Hematopoietic multipotent progenitor cell treated with erythropoietin and hydrocortisone succinate and interleukin-3 and kit ligand, for 6 days (in vitro differentiated cells): ENCODE measurements at places on chromosomes 11 and 22.
A peak's percentile ranks its signal among the peaks of the same experiment; 100 is the strongest.

DNA sequence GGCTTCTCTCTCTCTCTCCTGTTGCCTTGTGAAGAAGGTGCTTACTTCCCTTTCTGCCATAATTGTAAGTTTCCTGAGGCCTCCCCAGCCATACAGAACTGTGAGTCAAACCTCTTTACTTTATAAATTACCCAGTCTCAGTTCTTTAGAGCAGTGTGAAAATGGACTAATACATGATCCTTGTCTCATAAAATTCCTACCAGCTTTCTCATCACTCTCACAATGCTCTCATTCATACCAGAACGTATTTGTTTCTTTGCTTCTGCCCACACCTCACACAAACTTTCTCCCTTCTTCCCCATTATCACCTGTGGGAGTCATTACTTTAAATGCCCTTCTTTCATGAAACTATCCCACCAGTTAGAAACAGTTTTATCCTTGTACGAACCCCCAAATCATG is 62.7 kb upstream of the ARHGAP42 start:
- DNase-seq = no peak

DNA sequence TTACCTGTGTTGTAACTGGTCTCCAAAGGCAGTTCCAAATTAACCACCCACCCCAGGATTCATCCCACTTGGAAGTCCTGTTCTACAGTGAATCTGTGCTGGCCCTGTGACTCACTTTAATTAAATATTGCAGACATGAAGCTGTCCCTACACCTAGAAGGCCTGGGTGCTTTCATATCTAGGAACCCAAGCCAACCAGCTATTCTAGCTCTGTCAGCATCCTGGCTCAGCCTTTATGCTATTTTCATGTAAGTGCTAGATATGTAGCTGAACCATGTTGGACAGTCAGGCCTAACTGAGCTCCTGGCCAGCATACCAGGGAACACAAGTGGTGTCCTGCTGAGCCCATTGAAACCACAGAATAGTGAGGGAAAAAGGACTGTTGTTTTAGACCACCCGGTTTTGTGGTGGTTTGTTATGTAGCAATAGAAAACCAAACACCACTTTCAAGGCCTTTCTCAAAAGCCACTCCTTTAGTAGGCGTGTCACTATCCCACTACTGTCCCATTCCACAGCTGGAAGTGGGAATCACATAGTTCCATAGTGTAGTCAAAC is 30.3 kb downstream of the CNTF start:
- no peak for DNase-seq

DNA sequence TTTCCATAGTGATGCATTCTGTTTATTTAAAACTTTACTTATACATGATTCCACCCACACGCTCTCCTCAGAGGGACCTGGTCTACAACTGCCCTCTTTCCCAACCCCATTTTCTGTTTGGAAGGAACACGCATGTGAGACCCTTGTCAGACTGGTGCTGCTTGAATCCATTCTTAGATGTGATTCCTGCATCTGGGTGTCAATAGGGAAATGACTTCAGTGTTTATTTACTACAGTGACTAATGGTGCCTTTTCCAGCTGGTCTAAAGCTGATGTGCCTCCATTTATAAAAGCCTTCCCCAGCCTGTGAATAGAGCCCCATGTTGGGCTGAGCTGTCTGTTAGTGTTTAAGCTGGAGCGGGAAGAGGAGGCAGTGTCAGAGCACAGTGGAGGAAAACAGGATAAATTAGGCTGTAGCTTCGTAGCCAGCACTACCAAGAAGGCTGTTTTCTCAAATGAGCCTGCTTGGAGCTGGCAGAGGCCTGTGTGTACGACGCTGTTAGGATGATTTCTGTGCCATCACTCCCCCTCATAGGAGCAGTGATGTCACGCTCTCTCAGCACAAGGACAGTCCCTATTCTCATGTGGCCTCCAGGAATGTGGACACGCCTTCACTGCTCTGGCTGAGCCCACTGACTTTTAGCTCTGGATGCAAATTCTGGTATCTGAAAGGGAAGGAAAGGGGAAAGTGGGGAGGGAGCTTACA is 18.9 kb upstream of the C11orf96 start:
- no peak for DNase-seq

DNA sequence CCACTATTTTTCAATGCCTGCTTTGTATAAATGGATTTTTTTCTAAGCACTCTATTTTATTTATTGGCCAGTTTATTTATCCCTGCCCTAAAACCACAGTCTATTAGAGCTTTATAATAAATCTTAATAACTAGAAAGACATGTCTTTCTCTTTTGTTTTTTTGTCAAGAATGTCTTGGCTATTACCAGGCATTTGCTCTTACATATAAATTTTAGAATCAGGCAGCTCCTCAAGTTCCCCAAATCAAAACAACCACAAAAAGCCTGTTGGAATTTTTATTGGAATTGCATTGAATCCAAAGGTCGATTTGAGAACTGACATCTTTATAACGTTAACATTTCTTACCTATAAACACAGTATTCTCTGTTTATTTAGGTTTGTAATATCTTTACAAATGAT is 85.8 kb upstream of the SC5D start:
- no peak for DNase-seq

- no peak for DNase-seq
Measured at GRCh38 chr11:10914050-10914449, 56.2 kb upstream of the ZBED5 start.

DNA sequence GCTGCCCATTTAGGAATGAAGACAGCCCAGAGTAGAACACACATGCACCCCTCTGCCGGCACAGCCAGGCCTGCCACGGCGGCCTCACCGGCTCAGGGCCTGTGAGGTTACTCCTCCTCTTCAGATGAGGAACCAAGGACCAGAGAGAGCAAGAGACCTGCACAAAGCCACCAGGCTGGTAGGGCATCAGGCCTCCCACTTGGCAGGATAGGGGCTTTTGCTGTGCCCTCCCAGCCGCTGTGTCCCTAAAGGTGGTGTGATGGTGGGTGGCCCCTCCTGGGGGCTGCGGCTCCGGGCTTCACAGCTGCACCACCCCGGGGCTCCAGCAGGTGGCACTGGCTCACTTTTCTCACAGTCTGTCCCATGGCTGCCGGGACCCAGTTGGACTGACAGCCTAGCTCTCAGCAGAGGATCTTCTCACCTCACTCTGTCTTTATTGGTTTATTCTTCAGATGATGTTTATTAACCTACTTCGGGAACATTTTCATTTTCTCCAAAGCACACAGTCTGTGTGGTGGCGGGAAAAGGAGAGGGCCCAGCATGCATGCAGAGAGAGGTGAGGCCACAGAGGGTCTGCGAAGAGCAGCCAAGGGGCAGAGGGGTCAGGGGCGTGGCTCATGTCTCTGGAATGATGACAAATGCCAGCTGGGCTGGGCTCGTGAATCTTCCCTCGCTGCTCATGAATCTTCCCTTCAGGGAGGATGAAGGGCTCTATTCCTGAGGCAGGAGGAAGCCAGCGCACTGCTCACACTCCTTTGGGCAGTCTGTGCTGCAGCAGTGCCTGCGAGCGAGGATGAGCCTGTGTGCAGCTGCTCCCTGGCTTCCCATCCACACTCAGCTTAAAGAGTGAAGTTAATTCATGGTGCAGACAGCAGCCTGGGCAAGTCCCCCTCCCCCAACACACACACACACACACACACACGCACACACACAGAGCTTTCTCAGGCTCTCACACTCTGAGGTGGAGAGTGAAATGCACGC is 101.1 kb upstream of the PITPNB start:
- peak; percentile 79 for DNase-seq

DNA sequence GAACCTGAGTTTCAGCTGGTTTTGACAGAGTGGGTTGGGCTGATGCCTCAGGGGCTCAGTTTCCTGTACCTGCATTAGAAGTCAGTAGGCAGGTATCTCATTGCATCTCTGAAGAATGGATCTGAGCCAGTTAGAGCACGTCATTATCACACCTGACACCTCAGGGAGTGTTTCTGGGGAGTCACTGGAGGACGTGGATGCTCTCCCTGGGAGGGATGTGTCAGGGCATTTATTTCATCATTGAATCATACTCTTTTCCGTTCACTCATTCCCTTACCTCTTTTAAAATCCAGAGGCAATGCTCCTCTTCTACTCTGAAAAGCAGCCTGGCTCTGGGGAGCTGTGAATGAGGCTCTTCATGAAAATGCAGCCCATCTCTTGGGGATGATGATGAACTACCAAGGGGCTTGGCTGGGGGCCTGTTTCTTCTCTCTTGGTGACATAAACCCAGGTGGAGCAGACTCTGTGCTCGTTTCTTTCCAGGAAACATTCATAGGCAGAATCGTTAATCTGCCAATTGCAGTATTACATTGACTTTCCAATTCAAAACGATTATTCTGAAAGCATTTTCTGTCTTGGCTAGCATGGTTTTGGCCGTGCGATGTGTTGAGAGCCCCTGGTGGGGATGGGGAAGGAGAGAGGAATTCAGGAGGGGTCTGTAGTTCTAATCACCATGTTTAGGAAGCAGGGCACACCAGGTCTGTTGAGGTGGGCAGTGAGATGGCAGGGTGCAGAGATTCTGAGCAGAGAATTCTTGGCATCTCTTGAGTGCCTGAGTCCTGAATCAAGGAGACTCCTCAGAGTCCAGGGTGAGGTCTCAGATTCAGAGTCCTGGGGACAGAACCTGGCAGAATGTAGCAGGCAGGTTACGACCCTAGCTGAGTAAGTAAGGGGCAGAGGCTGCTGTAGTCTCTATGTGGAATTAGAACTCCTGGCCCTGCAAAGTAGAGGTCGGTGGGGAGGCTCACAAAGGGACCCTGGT is 12.6 kb downstream of the PARVA start:
- DNase-seq = no peak

DNA sequence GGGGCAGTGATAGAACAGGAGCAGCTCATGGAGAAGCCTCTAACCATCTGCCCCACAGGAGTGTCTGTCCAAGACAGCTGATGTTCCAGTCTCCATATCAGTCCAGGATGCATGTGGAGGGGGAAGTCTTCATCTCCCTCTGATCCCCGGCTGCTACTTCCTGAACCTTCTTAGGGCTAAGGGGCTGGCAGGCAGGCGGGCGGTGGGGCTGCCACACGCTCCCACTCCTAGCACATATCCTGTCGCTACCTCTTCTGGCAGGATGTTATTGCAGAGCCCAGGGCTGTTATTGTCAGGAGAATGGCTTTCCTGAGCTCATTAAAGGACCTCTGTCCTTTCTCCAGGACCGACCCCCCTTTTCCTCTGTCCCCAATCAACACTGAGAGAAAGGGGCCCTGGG is 25.4 kb downstream of the LRRC55 start:
- no peak for DNase-seq

DNA sequence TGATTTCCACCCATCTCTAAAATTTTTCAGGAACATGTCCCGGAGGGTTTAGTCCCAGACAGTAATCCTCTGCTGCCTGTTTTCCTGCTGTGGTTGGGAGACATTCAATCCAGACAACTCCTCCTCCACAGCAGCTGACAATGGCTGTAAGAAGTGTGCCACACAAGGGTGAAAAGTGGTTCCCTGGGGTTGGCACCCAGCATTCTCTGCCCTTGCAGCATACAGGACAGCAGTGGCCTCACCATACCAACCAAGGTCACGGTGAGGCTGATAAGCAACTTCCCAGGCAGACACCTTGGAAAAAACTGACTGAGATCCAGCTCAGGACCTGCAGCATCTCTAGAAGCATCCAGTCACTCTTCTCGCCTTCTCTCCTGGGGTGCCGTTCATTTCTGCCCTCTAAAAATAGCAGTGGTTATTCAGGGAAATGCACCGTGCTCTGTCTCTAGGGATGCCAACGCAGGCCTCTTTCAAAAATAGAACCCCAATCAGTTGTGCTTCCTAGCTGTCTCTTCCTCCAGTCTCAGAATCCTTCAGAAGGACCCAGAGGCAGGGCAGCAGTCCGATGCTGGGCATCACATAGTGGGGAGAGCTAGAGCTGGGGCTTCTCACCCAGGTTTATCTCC is 241.0 kb downstream of the TENM4 start:
- DNase-seq = no peak

GRCh38 chr11:111796696-111797095 is 30.5 kb upstream of the PPP2R1B start:
- DNase-seq = peak; percentile 32

- DNase-seq = no peak
Measured at GRCh38 chr11:12769834-12770345, 95.7 kb downstream of the TEAD1 start.

DNA sequence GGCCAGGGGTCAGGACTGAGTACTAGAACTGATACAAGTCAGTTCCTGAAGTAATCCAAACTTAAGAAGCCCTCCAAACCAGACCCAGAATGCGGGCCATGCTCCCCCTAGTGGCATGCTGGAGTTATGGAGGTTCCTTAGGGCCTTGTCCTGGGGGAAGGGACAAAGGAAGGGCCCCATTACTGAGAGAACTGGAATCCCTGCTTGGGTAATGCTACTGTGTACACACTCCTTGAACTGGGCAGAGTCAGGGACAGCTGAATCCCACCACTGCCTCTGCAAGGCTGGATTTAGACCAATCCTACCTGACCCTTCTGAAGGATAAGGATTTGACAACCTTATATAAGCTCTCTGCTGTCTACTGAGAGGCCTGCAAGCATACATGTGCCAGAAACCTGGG is 97.3 kb upstream of the AKIP1 start:
- peak; percentile 90 for DNase-seq

DNA sequence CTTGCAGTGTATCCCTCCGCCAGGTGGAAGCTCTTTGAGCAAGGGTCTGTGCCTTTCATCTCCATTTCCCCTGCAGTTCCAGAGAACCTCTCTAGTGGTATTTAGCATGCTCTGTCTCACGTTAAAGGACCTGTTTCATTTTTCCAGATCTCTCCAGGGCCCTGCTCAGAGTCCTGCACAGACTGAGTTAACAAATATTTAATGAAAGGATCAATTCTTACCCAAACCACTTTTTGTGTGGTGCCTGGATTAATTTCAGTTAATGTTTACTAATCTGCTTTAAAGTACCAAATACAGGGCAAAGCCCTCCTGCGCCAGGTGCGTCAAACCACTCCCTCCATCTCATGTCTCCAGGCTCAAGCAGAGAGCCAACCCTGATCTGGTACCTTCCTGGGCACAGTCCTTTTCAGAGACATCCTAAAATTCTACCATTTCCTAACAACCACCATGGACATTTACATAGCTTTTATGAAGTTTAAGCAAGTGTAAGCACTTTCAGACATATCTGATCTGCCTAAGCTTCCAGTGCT is 18.7 kb upstream of the ACER3 start:
- no peak for DNase-seq

DNA sequence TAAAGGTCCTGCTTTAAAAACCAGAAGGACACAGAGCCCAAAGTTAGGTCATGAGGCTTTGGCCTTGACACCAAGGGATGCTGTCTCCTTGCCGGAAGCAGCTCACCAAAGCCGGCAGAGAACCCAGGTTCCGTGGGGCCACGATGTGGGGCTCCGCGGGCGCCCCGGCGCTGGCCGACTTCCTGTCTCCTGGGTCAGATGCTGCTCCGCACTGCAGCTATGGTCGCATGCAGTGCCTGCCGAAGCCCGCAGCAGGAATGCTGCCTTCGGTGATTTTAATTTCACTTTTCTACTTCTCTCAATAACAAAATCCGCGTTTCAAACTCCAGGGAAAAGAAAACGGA is 454 bp upstream of the OTUB1 start:
- peak; percentile 68 for DNase-seq

DNA sequence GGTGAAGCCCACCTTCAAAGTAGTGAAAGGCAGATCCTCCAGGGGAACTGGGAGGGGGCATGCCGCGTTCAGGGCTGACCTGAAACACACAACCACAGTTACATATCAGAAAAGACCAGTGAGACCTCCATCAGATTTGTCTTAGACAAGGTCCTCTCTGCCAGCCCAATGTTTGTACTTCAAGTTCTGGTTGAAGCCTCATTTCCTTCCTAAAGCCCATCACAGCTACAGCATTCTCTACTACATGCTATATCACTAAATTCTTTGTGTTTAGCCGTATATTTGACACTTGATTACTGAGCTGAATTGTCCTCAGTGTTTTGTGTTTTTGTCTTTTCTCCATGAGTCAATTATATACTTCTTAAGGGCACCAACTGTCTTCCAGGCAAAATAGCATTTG is 40.1 kb downstream of the PI4KA start:
- no peak for DNase-seq

GRCh38 chr22:48853627-48854240 is 973.9 kb downstream of the BRD1 start:
- no peak for DNase-seq
